ENCODE measurements at places on chromosomes 7 and 10.

GRCh38 chr10:83633547-83633946 lies 505.8 kb upstream of the GHITM start:
- DNase-seq: no peak

DNA sequence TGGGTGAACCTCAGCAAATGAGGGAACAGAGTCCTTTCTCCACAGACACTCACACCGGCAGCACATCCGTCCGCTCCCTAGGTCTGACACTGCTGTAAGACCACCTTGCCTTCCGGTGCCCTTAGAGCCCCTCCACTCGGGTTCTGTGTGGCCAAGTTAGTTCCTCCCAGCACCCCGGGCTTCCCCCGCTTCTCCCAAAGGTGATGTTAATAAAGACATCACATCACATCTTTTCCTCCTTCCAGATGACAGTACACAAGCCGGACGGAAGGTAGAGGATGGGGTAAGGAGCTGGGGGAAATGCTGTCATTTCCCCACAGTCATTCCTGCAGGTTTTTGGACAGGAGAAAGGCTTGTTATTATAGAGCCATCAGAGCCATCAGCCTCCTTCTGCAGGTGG lies 42.3 kb downstream of the OAT start:
- DNase-seq: no peak

DNA sequence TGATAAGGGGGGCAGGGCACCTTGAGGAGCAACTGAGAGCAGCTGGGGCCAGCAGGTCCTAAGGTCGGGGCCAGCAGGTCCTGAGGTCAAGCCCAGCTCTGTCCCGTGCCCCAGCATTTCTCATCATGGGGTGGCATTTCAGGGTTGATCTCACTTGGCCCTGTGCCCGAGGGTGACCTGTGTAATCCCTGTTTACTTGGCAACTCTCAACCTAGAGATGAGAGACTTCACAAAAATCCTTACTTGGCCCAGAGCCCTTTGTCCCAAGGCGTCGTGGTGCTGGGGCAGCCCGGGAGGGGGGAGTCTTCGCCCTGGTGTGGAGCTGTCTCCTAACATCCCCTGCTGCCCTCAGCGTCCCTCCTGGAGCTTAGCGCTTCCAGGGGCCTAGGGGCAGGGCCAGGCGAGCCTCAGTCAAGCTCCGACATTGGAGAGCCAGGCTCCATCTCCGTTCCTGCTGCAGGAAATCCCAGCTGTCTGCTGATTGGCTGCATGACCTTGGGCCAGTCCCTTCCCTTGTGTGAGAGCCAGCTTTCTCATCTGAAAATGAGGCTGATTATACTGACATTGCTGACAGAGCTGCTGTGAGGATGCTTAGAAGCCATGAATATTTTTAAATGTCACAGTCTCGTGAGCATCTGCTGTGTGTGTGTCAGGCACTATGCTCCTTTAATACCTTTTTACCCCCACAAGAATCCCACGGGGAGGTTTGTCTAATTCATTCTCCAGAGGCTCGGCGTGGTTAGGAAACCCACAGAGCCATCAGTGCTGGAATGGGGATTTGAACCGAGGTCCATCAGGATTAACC lies 94.3 kb downstream of the ZMIZ1 start:
- no peak for DNase-seq

GRCh38 chr7:7180725-7181449 lies 1.5 kb upstream of the C1GALT1 start:
- no peak for DNase-seq

GRCh38 chr10:75456122-75456521 lies 24.7 kb downstream of the LRMDA start:
- no peak for DNase-seq

GRCh38 chr7:150403376-150404171 lies 24.4 kb downstream of the ZNF775 start:
- DNase-seq: no peak

DNA sequence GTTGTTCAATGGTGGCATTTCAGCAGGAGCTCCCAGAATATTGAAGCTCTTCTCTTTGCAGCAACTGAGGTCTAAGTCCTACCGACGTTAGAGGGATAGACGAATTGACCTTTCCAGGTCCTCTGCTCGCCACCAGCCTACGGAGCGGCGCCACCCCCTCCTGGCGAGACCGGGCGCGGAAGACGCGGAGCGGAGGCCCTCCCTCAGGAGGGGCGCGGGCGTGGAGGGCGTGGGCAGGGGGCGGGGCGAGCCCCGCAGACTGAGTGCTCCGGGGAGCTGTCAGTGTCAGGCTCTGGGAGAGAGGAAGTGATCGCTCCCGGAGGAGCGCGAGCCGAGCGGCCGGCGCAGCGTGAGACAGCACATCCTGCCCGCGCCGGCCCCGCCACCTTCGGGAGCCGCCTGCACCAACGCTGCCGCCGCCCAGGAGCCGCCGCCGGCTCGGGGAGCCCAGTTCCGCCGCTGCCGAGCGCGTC lies at the start of gene DYNC1I1:
Gene DYNC1I1, plus strand, starts transcription at position 257 of the 473 bp plus-strand sequence. CDS start 32,176 bp downstream, outside the sequence.
- no peak for DNase-seq

GRCh38 chr10:52563360-52563759 lies 209.2 kb downstream of the MBL2 start:
- DNase-seq: no peak

GRCh38 chr7:100677308-100678267 lies 4.0 kb downstream of the GNB2 start:
- DNase-seq: no peak

DNA sequence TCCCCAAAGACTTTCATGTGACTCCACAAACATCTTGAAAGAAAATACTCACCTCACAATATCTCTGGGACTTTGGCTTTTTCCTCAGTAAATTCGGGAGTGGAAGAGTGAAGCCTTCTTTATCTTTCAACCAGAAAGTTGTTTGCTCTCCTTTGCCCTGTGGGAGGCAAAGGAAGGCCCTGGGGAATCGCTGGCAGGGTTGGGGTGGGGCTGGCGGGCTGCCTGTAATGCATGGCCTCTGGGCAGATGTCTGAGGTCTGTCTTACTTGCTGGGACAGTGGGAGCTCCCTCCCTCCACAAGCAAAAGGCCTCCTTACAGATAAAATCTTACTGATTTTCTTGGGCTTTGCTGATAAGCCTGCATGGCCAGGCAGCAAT lies 24.9 kb downstream of the TECTB start:
- no peak for DNase-seq
